Activated CD4-positive, alpha-beta T cell treated with anti-CD3 and anti-CD28 coated beads, Interleukin-2, amount 10 ng/mL, durations not matched to agents 24 days and 14 days (primary cell): ENCODE measurements at places on chromosomes 6 and 20. TPM values are rescaled to one million over a fixed set of nuclear protein-coding genes. Genes with fewer than 3 reads are reported as not detected.

- no peaks in the 10 kb centered on the region for H3K36me3 ChIP-seq
- H3K4me3 ChIP-seq = no peak overlapping the region
- no peak overlapping the region for H3K27ac ChIP-seq
- peaks cover 12% of the 10 kb centered on the region for H3K27me3 ChIP-seq
These were observed 28.3 kb downstream of the FOXF2 start for GRCh38 chr6:1417718-1418117.

- H3K27ac ChIP-seq = no peak overlapping the region
- no peaks in the 10 kb centered on the region for H3K27me3 ChIP-seq
- H3K4me3 ChIP-seq = no peak overlapping the region
These were observed 173.9 kb downstream of the QKI start for GRCh38 chr6:163588220-163588919.

The ARMH2 gene
- 0.30 and 0.31 TPM in 2 replicates for total RNA-seq

The PFDN6 gene
- 114 and 132 TPM in 2 replicates for total RNA-seq

The CMTR1 gene
- 56.4 and 57.1 TPM in 2 replicates for total RNA-seq

The DNMT3B gene
- 1.1 and 1.3 TPM in 2 replicates for total RNA-seq
